Stimulated activated CD4-positive, alpha-beta T cell treated with anti-CD3 and anti-CD28 coated beads, Interleukin-4, amount 100 ng/mL, for 24 hours (primary cell): ENCODE measurements at places on chromosomes 1 and 21.

GRCh38 chr1:18530587-18531502, 50.1 kb downstream of the KLHDC7A start:
- DNase-seq, result no peak

DNA sequence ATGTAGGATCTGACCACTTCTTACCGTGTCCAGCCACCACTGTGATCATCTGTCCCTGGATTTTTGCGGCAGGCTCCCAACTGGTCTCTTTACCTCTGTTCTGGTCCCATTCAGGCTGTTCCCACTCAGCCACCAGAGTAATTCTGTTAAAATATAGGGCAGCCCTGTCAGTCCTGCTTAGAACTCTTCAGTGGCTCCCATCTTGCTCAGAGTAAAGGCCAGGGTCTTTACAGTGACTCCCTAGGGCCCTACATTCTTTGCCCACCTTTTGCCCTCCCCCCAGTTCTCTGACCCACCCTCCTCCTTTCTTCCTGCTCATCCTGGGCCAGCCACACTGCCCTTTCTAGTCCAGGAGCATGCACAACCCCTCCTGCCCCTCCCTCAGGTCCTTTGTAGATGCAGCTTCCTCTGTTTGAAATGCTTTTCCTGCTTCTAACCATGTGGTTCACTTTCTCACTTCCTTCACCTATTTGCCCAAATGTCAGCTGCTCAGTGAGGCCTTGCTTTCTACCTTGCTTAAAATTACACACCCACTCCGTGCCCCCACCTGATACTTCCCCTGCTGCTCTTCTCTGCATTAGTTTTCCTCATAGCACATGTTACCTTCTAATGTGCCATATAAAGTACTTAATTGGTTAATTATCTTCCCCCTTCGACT, 7.8 kb downstream of the UBIAD1 start:
- DNase-seq, result no peak

GRCh38 chr1:235567812-235568503, 63.7 kb upstream of the B3GALNT2 start:
- no peak for DNase-seq

GRCh38 chr1:81121306-81121705, 679.4 kb upstream of the ADGRL2 start:
- DNase-seq, result no peak

- peak; percentile 81 for DNase-seq
Measured at GRCh38 chr1:41919764-41920397, 1.2 kb upstream of the HIVEP3 start.
